ENCODE measurements at places on chromosomes 3 and 15.

DNA sequence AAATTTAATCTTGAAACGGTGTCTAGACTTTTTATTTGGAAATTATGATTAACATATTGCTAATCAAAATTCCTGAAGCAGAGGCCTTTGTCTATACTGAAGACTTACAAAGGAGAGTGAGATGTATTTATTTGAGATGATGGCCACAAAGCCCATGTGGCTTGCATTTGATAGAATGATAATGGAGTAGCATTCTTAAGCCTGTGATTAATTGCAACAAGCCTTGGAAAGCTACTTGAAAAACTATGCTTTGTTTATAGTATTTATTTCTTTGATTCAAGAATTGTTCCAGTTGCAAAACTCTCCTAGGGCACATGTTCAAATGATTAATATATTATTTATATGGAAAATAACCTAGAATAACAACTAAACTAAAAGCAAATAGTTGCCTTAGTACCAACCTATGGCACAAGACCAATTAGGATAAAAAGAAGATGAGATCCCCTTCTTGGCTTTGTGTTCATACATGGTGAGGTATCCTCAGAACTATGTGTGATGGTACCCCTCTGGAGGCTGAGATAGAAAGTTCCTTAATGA, 244.1 kb upstream of the TBL1XR1 start:
- no peak for DNase-seq

DNA sequence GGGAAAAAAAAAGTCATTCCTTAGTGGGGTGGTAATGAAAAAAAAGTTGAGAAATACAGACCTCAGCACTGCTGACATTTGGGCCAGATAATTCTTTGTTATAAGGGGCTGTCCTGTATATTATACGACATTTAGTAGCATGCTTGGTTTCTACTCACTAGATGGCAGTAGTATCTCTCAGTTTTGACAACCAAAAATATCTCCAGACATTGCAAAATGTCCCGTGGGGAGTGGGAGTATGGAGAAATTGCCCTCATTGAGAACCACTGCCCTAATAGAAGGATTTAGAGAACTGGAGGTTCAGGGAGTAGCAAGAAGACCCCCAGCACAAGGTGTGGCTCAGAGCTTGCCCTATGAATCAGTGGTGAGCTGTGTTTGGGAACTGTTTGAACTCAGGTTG, 28.6 kb upstream of the TEX264 start:
- no peak for DNase-seq

DNA sequence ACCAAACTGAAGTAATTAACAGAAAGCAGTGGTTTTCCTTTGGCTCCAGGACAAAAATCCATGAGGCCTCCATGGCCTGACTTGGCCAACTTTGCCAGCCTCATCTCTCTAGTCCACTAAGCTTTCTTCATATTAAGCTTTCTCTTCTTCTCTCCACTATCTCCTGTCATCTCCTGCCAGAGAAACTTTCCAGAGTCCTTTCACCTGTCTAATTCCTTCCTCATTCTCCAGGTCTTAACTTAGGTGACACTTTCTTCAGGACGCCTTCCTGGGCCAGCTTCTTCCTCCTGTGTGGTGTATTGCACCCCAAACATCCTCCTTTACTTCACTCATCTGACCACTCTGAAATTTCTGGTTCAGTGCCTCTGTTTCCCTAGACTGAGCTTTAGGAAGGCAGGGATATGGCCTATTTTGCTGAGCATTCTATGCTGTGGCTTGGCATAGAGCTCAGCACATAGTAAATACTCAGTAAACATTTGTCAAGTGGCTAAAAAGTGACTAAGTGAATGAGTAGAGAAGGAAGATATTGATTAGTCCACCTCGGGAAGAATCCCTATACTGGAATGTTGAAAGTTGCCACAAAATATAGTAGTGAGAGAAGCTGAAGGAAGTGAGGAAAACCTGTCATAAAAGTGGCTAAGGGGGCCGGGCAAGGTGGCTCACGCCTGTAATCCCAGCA, 34.6 kb upstream of the IGF2BP2 start:
- DNase-seq: no peak

DNA sequence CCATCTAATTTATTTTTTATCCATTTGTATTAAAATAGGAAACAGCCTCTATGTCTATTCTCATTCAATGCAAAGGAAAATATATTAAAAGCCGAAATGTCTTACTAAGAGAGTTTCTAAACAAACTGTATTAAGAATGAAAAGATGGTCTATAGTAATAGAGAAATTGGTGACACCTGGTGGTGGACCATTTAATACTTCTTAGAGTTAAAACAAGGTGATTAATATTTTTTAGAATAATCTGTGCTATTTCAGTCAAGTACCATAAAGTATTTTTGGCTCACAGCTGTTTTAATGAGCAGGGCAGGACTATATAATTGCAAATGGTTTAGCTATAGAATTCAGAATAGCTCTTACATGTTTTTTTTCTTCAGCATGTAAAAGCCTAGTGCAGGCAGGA, 55.7 kb downstream of the SYNPR start:
- DNase-seq: no peak

DNA sequence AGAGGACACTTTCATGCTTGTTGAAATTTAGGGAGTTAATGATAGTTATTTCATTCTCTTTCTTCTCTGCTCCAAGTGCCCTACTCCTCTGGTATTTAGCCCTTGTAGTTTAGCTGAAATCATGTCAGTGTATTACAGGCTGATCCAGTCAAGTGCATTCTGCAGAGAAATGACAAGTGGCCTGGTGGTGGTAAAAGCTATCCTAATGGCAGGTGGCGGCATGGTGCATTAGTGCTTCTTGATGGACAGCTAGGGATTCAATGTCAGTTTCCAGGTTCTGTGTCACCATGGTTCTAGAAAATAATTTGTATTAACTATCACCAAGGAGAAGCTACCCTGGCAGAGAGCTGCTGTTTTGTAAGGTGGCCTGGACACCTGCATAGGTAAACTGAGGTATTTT, 90.0 kb upstream of the BNIP2 start:
- no peak for DNase-seq

DNA sequence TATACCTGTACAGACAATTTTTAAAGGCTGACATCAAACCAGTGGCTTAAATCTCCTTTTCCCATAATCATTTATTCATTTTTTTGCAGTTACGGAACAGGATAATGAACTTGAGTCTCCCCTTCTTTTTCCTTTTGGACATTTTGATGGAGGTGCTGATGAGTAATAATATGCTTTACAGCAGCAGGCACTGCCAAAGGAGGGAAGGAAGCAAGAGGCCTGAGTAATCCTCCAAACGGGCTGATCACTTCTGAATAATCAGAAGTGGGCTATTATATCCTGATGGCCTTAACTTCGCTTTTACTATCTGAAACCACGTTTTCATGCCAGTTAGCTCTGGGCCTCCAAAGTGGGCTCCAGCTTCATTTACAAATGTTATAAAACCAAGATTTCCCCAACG, 527.2 kb downstream of the FOXP1 start:
- no peak for DNase-seq

GRCh38 chr3:154971341-154971740, 108.8 kb upstream of the MME start:
- no peak for DNase-seq

DNA sequence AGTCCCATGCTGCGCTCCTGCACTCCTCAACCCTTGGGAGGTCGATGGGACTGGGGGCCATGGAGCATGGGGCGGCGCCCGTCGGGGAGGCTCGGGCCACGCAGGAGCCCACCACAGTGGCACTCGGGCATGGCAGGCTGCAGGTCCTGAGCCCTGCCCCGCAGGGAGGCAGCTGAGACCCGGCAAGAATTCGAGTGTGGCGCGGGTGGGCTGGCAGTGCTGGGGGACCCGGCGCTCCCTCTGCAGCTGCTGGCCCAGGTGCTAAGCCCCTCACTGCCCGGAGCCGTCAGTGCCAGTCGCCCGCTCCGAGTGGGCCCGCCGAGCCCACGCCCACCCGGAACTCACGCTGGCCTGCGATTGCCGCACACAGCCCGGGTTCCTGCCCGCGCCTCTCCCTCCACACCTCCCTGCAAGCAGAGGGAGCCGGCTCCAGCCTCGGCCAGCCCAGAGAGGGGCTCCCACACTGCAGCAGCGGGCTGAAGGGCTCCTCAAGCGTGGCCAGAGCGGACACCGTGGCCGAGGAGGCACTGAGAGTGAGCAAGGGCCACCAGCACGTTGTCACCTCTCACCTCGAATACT, 200.3 kb downstream of the ROBO2 start:
- DNase-seq: no peak

GRCh38 chr3:66253790-66254620, 33.2 kb downstream of the SLC25A26 start:
- no peak for DNase-seq

DNA sequence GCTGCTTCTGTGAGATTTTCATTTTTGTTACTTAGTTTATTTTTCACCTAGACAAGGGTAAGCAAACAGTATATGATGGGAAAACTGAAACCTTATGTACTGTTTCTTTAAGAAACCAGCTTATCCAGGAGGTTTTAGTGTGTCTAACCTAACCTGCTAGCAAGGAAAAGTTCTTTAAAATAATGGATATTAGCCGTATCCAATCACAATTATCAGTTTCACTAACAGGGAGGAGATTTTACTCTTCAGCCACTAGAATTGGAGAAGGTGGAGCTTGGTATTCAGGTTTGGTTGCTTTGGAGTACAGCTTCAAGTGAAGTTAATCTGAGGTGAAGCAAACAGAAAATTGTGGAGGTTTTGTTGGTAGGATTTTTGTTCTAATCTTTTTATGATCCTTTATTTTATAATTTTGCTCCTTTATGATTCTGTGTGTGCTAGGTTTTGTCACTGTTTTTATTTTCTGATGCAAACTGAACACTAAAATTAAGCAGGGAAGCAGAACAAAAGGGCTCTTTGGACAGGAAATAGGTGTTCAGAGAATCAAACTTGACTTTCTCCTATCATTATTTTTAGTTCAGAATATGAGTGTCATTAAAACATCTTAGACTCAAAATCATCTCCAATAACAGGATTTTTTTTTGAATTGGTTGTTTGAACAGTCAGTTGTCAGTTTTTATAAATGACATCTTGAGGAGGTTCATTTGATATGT, 13.0 kb downstream of the ZFAND6 start:
- no peak for DNase-seq

DNA sequence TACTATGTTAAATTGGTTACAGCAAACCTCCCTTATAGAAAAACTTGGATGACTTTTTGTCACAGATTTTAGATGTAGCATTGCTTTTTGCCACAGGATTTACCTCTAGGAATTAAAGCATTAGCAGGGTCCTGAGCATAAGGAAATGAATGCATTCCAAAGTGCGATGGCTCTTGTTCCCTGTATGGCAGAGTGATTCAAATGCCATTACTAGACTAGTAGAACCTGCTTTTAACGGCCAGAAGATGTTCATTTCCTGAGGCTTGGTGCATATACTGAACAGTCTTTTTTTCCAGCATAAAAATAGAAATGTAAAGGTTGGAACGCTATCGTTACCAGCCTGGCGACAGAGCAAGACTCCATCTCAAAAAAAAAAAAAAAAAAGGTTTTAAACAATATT, 59.4 kb downstream of the WNT5A start:
- DNase-seq: no peak

- DNase-seq: no peak
Measured at GRCh38 chr15:26888761-26889160, 21.9 kb downstream of the GABRA5 start.

- DNase-seq: no peak
Measured at GRCh38 chr3:61828880-61829721, 267.7 kb downstream of the PTPRG start.

DNA sequence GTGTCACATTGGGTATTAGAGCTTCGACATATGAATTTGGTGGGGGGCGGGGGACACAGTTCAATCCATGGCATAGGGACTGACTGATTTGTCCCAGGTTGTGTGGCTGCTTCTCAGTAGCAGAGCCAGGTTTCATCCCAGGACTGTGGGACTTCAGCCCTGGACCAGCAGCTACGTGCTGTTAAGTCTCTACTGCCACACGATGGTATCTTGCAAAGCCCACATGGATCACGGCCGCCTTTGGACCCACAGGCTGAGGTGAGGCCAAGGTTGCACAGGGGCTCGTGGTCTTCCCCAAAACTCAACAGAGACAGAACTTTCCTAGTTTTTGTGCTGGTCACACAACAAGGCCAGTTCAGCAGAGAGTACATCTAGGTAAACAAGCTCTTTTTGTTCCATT, 97.4 kb downstream of the LRRK1 start:
- DNase-seq: no peak

- no peak for DNase-seq
Measured at GRCh38 chr3:146542978-146543377, 1.4 kb downstream of the PLSCR1 start.

DNA sequence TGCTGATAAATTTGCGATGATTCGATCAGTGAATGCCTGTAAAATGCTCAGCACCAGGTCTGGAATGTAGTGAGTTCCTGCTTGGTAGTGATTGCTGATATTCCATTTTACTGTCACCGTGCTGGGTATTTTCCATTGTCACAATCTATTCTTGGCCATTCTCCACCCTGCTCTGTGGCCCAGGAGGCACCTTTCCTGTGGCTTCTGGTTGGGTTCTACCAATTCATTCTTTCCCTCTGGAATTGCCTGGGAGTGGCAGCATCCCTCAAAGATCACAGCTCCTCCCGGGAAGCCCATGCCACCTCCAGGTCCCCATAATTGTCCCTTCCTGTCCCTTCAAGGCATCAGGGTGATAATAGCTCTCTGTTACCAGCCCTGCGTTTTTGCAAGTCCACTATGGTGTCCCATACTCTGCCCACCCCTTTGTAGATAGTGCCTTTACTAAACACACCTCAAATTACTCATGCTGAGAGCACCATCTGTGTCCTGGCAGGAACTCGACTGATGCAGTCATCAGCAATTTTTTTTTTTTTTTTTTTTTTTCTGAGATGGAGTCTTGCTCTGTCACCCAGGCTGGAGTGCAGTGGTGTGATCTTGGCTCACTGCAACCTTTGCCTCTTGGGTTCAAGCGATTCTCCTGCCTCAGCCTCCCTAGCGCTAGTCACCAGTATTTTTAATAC, 177.8 kb upstream of the PROK2 start:
- no peak for DNase-seq

- DNase-seq: no peak
Measured at GRCh38 chr3:107928084-107928445, 162.8 kb downstream of the CD47 start.

- peak; percentile 72 for DNase-seq
Measured at GRCh38 chr3:113695786-113696645, at the start of gene USF3. USF3 (minus strand) TSS chr3:113696642; CDS start chr3:113674878, 21,764 bp downstream.

DNA sequence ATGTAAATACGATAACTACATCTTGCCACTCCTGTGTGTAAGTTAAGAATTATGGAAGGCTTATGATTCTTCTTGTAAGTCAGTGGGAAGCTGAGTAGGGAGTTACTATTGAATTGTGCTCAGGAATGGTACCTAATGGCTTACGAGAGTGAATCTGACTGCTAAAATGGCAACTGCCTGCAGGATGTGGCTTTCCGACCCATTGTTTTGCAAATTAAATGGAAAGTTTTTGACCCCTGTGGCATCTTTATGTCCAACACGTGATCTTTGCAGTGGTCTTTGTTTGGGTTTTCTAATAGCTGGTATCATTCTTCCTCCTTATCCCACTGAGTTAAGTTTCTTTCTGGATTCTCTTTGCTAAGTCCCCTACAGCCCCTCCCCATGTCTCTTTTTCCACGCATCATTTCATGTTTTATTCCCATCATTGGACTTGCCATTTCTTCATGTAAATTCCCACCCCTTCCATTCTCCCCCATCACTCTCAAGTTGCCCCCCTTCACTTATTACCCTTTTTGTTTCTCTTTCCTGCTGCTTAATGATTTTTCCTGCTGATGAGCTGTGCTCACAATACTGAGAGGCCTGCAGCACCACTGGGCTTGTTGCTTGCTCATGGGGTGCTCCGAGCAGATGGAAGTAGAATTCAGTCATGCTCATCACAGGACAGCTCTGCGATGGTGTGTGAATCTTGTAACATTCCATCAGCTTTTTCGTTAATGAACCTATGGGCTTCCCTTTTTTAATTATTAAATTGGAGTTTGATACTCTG, 428.2 kb upstream of the IL12A start:
- DNase-seq: no peak

Measured in stimulated activated CD8-positive, alpha-beta memory T cell treated with anti-CD3 and anti-CD28 coated beads, Interleukin-7, amount 100 ng/mL, for 48 hours (primary cell).